Fibroblast of skin of back (primary cell): ENCODE measurements at places on chromosomes 6 and 20.

DNA sequence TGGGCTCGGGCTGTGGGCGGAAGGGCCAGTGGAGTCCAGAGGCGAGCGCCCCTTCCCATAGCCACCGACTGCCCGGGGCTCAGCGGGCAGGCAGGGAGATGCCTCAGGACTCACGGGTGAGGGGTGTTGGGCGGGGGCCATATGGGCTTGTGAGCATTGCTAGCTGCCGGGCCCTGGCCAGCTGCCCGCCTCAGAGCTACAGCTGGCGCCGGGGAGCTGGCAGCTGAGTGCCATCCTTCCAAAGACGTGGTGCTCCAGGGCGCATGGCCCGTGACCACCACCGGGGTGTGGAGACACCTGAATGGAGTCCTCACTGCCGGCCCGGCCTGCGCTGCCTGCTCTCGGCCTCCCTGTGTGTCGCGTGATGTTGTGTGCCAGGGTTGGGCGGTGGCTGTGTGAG lies 10.6 kb upstream of the RBBP8NL start:
- DNase-seq: no peak

- no peak for DNase-seq
These were observed 89.0 kb upstream of the AKIRIN2 start for GRCh38 chr6:87791029-87791428.

GRCh38 chr6:161378115-161378514 lies 104.3 kb upstream of the AGPAT4 start:
- DNase-seq: no peak

DNA sequence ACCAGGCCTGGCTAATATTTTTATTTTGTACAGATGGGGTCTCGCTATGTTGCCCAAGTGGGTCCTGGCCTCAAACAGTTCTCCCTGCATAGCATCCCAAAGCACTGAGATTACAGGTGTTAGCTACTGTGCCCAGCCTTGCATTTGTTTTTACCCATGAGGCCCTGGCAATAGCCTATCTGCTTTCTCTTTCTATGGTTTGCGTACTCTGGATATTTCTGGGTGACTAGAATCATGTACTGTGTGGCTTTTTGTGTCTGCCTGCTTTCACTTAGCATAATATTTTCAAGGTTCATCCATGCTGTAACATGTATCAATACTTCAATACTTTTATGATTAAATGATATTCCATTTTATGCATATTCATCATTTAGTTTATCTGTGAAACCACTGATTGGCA lies 451.7 kb downstream of the GRIK2 start:
- no peak for DNase-seq

- DNase-seq: no peak
These were observed 123.6 kb downstream of the CDC5L start for GRCh38 chr6:44511126-44511525.

DNA sequence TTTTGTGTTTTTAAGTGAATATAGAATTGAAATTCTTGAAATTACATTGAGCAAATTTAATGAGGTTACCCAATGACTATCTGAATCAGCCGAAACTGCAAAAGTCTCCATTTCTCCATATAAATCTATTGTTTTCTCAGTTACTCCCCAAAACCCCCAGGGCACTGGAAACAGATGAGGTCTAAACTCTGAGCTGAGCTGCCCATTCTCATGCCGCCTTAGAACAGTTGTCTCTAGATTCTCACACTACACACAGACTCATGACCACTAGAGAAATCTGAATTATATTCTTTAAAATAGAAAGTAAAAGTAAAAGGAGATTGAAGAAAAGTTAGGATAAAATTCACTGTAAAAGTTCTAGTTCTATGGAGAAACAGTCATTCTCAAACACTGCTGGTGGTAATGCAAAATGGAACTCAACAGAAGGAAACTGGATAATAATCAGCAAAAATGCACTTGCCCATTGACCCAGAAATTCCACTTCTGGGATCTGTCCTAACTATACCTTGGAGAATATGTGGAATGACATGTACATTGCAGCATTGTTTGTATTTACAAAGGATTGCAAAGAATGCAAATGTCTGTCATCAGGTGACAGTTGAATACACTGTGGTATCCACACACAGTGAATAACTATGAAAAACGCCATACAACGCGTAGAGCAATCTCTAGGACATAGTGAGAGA lies 125.5 kb downstream of the IPCEF1 start:
- DNase-seq: no peak

DNA sequence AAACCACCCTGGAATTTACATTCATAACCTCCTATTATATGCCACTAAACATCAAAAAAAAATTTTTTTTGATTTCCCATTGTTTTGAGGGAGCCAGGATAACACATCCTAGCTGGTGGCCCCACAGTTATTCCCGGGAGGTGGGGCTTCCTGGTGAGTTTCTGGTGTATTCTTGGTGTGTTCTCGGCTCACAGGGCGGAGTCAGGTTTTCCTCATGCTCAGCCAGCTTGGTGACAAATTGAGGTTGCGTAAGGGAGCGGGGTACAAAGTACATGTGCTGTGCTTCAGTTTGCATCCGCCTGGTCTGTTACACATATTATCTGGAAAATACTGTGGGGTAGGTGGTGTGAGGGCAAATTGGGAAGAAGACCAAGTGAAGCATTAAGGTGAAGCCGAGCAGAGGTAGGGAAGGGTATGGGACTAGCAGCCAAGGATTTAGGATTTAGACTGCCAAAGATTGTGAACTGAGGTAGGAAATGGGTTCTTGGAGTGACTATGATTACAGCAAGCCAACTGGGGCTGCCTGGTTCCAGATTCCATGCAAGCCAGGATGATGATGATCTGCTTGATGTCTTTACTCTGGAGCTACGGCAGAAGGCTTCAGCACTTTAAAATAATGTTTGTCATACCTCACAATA lies 46.2 kb upstream of the EEF1A1 start:
- DNase-seq: peak; percentile 65

- no peak for DNase-seq
These were observed 7.8 kb upstream of the TFAP2A start for GRCh38 chr6:10422737-10423034.

DNA sequence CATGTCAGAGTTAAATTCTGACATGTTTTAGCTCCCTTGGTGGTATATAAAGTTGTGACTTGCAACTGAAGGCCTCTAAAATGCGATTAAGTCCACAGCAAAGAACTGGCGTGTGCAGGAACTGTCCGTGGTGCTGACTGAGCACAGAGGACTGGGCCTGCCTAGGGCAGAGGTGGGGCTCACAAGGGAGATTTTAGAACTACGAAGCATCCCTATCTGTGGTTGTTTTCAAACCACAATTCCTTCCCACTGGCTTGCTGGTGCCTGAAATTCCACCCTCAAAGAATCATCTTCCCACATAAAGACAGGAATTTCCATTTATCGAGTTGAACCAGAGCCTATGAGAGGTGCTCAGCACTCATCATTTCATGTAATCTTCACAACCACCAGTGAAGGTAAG lies 30.1 kb downstream of the RIMS4 start:
- peak; percentile 59 for DNase-seq

GRCh38 chr6:131419702-131420101 lies 153.3 kb upstream of the ARG1 start:
- DNase-seq: no peak

DNA sequence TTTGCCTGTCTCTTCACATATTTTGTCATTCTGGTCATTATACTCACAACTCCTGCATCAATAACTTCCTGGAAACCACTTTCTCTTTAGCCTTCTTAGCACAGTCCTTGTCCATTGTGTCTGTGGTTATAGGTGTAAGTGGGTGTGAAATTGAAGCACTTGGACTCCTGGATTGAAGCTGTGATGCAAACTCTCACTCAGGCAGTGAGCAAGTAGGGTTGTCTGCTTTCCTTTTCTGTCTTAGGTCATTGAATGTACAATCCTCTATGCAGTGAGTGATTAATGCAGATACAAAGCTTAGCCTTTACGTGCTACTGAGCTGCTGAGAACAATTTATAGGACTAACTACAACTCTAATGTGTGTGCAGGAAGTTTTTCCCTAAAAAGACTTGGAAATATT lies 54.8 kb downstream of the ADGRB3 start:
- no peak for DNase-seq
